Lung microvascular endothelial cell (primary cell): ENCODE measurements at places on chromosomes 5 and 9. TPM values are rescaled to one million over a fixed set of nuclear protein-coding genes. Genes with fewer than 3 reads are reported as not detected.

GRCh38 chr5:147037515-147038205 is 159.1 kb upstream of the PPP2R2B start:
- DNase-seq, result peak; percentile 61

DNA sequence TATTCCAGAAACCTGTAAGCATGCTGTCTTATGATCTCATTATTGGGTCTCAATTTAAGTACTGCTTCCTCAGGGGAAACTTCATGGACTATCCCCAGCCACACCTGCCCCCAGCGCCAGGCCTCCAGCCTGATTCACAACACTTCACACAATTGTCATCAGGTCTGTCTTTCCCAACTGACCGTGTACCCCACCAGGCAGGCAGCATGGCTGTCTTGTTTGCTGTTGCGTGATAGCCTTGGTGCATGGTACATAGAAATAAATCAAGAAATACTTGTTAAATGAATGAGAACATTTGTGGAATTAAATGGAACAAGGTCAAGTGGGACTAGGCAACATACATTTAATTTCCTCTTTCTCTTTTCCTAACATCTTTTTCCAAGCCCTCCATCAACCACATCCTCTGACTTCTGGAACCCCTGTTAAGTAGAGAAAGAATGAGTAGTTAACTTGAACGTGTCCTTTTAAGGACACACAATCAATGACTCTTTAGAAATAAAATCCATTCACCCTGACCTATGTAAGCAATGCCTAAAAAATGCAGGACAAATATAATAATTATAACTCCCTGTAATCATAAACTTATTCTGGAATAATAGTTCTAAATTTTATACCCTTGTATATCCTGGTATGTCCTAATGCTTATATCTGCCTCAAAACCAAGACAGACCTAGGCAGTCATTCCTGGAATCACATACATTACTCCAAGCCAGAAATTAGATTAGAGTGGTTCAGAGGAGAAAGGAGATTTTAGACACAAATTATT is 17.2 kb upstream of the THG1L start:
- no peak for DNase-seq

DNA sequence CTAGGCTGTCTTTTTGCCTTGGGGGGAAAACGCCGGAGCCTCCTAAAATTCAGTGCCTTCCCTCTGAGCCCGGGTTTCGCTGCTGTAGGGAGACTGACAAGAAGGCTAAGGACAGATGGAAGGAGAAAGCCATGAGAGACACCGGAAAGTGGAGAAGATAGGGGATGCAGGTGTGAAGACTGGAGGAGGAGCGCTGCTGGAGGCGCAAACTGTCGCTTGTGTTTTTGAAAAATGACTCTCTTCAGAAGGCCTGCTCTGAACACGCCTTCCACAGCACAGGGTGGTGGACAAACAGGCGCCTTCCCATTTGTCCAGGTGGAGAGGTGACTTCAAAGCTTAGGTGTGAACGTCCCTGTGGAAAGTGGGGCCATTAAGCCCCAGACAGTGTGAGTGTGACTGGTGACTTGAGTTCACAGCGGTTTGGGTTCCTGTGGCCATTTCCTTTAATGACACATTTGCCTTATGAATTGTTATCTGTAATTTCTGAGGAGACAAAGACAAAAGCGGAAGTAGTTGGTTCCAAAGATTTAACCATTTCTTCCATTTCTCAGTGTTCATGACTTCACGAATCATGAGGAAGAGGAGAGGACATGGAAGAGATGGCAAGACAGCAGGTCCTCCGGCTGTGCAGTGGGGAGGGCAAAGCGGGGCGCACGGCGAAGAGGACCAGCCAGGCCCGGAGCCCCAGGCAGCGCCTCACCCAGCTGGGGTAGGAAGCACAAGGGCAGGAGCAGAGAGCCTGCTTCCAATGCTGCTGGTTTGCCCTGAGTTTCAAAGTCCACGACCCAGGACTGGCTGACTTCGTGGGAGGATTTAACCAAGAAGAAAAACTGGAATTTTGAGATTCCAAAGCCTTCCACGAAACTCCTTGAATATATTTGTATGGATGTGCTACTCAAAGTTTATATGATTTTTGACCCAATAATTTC is 27.8 kb upstream of the SEMA4D start:
- DNase-seq, result no peak

- DNase-seq, result no peak
These were observed 16.3 kb downstream of the PRXL2C start for GRCh38 chr9:96638606-96639364.

The CATSPER3 gene
- total RNA-seq, result under 0.01 and 0.22 TPM in 2 replicates

DNA sequence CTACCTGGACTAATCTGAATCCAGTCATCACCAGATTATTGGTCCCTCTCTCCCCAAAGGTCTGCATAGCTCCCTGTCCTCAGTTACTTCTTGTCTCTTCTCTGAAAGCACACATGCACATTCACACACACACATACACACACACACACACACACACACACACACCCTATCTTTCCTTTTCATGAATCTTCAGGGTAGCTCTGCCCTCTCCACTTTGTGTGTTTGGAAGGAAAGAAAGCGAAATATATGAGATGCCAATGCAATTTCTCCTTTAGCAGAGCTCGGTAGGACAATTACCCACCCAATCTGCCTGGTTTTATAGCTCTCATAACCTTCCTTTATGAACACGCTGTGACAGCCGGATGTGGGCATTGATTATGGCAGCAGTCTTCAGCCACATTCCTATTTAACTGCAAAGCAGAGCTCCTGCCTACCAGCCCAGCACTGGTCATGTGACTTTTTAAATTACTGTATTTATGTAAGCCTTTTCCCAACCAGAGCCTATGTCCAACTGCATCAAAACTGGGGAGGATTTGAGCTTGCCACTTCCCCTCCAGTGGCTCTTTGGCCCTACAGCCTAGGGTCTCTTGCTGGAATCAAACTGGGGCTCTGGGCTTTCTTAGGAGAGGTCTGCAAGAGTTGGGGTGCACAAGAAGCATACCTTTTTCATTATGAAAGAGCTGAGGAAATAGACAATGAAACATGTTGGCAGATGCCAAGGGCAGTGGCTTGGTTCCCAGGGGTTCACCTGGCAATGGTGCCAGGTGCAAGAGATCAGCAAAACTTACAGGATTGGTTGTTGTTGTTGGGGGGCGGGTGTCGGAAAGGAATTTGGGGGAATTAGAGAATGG is 20.8 kb upstream of the MATR3 start:
- peak; percentile 18 for DNase-seq

GRCh38 chr9:92613268-92614122 is 56.4 kb downstream of the IPPK start:
- no peak for DNase-seq

DNA sequence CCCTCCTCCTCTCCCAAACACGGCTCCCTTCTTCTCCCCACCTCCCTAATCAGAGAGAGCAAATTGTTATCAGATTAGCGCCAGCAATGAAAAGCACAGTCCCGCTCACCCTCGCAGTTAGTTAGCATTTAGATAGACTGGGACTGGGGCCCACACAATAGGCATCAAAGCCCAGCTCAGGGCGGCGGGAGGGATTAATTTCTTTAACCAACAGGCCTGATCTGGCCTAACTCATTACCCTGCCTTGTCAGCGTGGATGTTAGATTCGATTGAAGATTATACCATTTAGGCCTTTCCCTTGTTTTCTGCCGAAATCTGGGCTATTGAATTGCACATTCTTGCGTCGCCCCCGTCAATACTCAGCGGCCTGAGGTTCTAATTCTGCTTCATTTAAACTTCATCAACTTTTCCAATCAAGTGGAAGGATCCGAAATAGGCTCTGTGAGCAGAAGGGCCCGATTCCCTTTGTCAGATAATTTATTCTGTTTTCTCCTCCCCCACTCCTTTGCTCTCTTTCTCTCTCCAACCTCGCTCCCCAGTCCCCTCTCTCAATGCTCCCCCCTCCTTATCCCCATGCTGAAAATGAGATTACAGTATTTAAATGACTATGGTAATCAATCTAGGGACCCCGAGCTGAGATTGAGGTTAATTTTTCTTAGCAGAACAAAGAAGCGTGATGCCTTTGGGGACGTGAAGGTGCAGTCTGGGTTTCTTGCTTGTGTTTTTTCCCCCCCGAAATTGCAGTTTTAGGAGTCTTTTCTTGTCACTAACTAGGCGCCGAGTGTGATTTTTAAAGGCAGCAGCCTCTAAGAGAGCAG is 15.1 kb downstream of the CFAP77 start:
- no peak for DNase-seq

- DNase-seq, result no peak
These were observed 29.4 kb downstream of the NANS start for GRCh38 chr9:98085944-98086343.

DNA sequence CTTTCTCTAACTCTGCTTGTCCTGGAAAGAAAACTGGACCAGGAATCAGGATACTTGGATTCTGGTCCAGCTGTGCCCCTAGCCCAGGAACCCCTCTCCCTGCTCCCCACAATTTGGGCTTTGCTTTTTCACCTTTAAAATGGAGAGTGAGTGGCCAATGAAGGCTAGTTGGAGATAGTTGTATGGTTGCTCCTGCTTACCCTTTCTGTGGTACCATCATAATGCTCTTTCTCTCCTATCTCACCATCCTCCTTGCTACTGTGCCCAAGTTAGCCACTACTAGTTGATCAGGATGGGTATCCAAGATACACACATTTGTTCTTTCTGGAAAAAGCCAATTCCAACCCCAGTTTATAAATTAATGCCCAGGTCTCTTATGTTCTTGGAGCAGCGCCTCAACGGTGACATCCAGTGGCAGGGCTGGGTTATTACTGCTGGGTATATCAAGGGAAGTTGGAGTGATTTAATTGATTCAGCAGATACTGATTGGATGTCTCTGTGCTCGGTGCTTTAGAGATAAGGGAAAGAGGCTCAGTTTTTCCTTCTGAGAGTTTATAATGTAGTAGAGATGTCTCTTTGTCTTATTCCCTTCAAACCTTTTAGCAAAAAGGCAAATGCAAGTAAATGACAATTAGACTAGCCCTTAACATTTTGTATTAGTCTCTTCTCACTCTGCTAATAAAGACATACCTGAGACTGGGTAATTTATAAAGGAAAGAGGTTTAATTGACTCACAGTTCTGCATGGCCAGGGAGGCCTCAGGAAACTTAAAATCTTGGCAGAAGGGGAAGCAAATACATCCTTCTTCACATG is 38.5 kb downstream of the FAXDC2 start:
- DNase-seq, result peak; percentile 88

- DNase-seq, result no peak
These were observed 17.2 kb downstream of the HNRNPH1 start for GRCh38 chr5:179606071-179606909.

The BHMT gene
- not detected in 2 replicates for total RNA-seq

GRCh38 chr5:56319526-56320181 is 86.5 kb upstream of the ANKRD55 start:
- no peak for DNase-seq
